ENCODE measurements at places on chromosomes 16 and 17.

DNA sequence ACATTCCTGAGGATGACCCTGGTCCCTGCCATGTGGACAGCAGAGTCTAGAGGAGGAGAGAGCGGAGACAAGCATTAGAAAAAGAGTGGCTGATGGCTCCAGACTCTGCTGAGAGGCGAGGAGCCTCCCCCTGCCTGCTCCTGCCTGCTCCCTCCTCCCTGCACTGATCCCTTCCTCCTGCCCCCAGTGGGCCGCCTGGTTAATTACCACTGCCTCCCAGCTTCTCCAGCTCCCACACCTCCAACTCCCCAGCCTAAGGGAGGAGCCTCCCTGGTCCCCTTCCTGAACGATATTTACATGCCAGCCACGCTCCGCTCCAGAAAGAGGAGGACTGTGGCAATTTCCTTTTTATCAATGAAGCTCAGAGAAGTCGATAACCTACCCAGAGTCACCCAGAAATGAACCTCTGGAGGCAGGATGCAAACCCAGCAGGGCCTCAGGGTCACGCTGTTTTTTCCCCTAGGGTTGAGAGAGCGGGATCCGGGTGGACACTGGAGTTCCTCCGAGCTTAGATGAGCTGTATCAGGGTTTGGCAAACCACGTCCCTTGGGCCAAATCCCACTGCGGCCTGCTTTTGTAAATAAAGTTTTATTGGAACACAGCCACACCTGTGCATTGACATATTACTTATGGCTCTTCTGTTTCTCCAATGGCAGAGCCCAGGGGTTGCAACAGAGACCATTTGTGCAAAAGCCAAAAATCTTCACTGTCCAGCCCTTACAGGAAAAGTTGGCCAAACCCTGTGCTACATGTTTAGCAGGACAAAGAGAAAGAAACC is 27.1 kb upstream of the JPH3 start:
- DNase-seq: no peak

DNA sequence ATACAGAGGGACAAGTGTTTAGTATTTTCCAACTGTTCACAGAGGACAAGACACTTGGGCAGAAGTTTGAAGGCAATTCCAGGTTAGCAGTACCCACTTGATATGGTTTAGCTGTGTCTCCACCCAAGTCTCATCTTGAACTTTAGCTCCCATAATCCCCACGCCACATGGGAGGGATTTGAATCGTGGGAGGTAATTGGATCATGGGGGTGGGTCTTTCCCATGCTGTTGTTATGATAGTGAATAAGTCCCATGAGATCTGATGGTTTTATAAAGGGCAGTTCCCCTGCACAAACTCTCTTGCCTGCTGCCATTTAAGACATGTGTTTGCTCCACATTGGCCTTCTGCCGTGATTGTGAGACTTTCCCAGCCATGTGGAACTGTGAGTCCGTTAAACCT is 668.9 kb downstream of the MAF start:
- no peak for DNase-seq

GRCh38 chr16:88022076-88023042 is 71.1 kb downstream of the BANP start:
- no peak for DNase-seq

DNA sequence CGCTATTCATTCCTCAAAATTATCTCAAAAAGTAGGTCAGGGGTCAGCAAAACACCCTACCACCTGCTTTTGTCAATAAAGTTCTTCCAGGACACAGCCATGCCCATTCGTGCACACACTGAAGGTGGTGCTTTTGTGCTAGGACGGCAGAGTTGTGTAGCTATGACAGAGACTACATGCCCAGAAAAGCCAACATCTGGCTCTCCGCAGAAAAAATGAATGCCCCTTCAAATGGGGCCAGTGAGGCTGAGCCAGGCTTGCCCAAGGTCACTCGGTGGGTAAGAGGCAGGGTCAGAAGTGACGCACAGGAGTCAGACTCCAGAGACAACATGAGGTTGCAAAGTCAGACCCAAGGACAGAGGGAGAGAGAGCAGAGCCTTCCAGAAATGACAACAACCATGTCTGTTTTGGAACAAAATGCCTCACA is 200.1 kb downstream of the XYLT1 start:
- no peak for DNase-seq
